ENCODE measurements at places on chromosomes 5 and 9. TPM values are rescaled to one million over a fixed set of nuclear protein-coding genes. Genes with fewer than 3 reads are reported as not detected.

- DNase-seq: no peak
Measured at GRCh38 chr5:151892393-151892792, 32.3 kb downstream of the GLRA1 start.

DNA sequence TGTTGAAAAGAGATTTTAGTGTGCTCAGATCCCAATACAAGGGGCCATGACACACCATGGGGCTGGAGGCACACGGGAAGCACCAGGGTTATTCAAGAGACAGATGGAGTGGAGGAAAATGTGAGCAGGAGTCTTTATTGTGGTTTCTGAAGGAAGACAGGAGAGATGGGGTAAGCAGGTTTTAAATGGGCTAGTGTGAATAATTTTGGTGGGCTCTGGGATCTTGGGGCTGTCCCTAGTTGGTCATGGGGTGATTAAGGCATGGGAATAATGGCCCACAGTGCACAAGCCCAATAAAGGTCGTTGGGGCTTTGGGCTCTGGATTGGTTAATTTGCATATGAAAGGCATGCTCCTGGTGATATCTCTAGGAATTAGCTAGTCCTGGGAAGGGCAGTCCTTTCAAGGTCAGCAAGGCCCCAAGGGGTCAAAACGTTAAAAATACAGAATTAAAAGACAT, 3.6 kb upstream of the SCGB3A2 start:
- no peak for DNase-seq

DNA sequence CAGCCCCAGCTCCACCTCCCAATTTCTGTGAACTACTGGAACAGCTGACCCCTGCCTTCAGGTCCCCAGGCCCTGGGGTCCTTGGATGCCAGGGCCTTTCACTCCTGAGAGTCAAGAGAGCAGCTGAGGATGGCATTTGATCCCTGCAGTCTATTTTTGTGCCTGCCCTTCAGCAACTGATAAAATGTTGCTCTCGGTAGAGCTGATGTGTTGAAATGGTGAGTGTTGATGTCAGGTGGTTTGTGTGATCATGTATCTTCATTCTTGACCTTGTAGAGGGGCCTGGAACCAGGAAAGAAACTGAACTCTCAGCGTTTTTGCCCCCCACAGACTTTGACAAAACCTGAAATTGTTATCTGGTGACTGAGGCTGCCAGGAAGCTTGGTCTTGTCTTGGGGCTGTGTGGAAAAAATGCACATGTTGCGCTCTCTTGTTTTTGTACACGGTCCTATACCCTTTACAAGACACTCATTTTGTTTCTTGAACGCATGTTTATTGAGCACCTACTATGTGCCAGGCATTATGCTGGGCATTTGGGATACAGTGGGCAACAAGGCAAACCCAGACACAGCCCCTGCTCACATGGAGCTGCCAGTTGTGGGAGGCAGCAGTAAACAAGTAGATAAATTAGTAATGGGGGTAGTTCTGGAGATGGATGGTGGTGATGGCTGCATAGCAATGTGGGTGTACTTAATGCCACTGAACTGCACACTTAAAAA, 78.3 kb downstream of the PPARGC1B start:
- no peak for DNase-seq

- peak; percentile 53 for DNase-seq
Measured at GRCh38 chr9:5630081-5630507, 1.2 kb downstream of the RIC1 start.

DNA sequence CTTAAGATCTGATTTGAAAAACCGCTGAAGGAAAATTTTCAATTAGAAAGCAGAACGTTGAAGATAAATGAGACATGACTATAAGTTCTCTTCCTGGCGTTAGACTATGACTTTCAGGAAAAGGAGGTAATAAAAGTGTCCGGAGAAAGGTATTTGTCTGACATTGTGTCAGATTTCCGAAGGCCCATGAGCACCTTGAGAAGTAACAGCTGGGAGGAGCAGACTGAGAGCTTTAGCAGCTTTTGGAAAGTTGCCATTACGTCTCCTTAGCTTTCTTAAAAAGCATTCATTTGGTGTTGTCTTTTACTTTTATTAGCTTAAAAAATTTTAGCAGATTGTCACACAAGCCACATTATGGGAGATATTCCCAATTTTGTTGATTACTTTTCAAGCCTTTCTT, 363.5 kb downstream of the NDUFS4 start:
- DNase-seq: no peak

The TRIP13 gene
- total RNA-seq: 13.4 TPM

The TRIM36 gene
- 2.8 TPM for total RNA-seq

The EIF4E1B gene
- total RNA-seq: not detected

GRCh38 chr5:78419396-78419795, 59.0 kb downstream of the SCAMP1 start:
- DNase-seq: no peak

DNA sequence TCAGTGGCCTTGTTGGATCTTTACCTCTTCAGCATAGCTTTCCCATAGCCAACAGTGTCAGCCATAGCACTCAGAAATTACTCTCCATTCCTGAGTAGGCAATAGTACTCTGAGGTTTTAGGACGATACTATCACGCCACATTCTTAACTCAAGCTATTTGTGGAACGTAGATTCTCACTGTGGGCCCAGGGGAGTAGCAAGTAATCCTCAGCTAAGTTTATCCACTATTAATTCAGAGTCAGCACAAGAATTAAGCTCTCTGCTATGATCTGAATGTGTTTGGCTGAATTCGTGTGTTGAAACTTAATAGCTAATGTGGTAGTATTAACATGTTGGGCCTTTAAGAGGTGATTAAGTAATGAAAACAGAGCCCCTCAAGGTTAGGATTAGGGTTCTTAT, 858.8 kb upstream of the NUDT12 start:
- DNase-seq: no peak

The IL13 gene
- not detected for total RNA-seq

DNA sequence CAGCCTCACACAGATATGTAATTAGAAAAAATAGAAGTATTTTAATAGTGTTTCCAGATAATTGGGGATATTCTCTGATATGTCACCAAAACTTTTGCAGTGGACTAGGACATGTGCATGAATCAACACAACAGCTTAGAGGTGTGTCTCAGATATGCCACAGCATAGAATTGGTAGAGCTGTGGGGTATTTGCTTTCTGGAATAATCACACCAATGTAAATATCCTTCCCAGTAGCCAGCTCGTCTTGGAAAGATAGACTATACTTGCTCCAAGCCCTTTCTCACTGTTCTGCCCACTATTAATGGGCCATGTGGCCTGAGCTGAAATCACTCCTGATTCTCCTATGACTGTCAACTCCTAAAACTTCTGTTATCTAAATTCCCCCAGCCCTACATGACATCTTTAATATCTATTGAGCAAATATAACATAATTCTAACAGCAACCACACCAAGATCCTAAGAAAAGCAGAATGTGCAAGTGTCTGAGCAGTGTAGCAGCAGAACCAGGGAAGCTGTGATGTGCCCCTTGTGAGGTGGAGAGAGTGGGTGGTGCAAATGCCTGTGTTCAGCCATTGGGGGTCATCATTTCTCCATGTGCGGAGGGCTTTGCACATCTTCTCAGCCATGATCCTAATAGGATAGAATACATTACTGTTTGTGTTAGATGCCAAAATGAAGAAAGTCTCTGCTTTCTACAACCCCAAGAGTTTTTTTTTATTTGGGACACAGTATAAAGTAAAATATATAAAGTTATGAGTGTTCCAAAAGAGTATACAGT, 65.0 kb downstream of the MELK start:
- DNase-seq: no peak

DNA sequence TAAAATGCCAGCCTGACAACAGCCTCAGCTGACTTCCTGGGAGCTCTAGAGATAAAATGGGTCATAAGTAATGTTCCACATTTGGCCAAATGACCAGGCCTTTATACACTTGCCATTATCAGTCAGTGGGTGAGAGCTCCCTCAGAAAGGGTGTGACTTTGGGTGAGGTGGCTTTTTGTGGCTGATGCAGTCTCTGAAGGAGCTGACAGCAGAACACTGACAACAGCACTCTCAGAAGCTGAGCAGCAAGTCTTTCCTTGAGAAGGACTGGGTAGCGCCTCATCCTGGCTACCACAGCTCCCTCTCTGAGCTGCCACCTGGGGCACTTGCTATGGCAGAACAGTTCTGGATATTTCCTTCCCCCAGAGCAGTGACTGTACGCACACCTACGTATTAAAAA, 22.0 kb upstream of the GNAQ start:
- DNase-seq: no peak

DNA sequence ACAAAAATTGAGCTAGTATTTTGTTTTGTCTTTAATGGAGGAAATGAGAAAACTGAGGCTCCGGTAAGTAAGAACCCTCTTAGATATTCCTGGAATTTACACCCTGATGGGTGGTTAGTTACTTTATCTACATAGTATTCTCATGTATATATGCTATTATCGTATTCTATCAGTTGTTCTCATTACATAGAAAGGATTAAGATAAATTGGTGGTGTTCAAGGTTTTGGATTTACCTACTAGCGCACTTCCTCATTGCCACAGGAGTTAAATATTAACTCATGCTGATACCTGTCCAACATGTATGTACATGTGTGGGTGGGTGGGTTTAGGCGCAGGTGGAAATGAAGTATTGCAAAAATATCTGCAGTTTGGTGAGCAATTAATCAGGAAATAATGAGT, 61.1 kb upstream of the IFNE start:
- no peak for DNase-seq

The CEP72 gene
- total RNA-seq: 10.9 TPM

- no peak for DNase-seq
Measured at GRCh38 chr5:174625591-174626350, 98.6 kb upstream of the MSX2 start.

DNA sequence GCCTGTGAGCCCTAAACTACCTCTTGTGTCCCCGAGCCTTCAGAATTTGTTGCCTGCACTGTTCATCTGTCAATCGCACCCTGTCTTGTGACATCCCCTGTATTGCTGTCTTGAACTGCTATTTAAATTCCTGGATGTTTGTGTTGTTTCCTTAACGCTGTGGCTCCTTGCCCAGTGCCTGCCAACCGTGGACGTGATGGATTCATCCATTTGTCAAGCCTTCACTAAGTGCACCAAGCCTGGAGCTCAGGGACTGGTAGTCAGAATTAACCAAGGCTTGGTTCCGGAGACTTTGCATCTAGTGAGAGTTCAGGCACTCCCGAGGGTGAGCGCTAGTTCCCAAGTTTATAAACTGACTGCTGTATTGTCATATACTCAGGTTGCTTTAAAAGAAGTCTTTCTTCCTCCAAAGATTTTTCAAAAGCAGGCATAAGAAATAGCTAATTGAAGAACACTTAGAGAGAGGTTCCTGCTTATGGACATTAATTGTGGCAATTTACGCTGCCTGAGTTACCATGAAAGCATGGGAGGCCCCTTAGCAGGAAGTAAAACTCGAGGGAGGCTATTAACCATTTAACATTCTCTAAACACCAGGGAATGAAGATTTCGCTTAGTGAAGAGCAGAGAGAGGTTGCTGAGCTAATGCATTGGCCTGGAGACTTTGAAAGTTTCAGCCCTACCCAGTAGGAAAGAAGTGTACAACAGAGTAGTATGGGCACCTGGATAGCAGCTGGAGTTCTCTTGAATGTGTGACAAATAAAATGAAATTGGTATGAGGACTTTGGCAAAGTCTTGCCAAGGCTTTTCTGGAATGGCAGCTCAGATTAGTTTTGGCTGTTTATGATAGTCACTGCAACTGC, 29.0 kb downstream of the RGS3 start:
- DNase-seq: peak; percentile 5

DNA sequence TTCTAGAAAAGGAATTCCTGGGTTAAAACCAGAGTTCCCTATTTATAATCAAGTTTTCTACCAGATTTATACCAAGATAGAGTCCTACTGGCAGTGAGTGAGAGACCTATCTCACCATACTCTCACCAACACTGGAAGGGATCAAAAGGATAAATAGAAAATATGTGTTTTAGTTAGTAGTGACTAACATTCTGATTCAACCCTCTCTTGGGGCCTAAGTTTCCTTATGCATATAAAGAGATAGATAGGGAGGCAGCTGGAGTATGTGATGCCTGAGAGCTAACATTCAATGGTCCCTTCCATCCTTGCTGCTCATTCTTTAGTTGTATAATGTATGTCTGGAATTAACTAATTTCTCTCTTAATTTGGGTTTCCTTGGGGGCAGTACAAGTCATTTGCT, 32.0 kb downstream of the CKMT2 start:
- no peak for DNase-seq

DNA sequence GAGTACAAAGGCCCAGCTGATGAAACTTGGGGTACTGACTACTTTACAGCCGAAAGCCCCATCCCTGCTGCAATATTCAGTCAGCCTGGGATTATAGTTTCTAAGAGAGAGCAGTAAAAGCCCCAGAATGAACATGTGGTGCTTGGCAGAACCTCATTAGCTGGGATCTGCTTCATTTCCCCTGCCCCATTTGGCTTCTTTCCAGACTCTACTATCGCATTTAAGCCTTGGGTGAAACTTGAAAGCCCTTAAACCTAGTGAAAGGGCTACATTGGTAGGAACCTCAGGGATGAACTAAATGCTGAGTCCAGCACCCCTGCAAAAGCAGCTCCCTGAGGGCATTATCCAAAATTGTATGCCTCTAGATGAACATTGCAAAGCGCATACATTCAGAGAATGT, 631.1 kb downstream of the ACTL7B start:
- no peak for DNase-seq

DNA sequence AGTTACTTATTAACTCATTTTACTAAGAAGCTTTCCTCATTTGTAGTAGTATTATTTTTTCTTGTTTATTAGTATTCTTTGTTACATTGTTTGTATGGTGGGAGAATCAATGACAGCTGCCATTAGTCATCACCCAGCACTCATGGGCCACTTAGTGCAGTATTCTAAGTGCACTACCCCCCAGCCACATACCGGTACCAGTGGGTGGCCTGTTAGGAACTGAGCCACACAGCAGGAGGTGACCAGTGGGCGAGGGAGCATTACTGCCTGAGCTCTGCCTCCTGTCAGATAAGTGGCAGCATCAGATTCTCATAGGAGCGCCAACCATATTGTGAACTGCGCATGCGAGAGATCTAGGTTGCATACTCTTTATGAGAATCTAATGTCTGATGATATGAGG, 24.2 kb upstream of the CAMLG start:
- DNase-seq: no peak

GRCh38 chr5:125597338-125597737, 825.9 kb upstream of the GRAMD2B start:
- peak; percentile 14 for DNase-seq

The ADAMTS12 gene
- total RNA-seq: 3.7 TPM

- DNase-seq: no peak
Measured at GRCh38 chr5:11104651-11105112, 343.6 kb upstream of the DAP start.

The FCN1 gene
- total RNA-seq: not detected

GRCh38 chr5:109650493-109650892, 39.2 kb upstream of the MAN2A1 start:
- DNase-seq: no peak

The GZMA gene
- total RNA-seq: not detected

- DNase-seq: no peak
Measured at GRCh38 chr5:139565411-139566305, 4.5 kb downstream of the UBE2D2 start.

The IFNE gene
- 12.0 TPM for total RNA-seq

The ALDH1A1 gene
- total RNA-seq: 0.33 TPM

The POLR3G gene
- total RNA-seq: 6.5 TPM

The GARIN3 gene
- total RNA-seq: not detected

GRCh38 chr5:97297063-97297703, 114.1 kb upstream of the RIOK2 start:
- DNase-seq: peak; percentile 6
